Foreskin fibroblast (primary cell): ENCODE measurements at places on chromosomes 2 and 18.

DNA sequence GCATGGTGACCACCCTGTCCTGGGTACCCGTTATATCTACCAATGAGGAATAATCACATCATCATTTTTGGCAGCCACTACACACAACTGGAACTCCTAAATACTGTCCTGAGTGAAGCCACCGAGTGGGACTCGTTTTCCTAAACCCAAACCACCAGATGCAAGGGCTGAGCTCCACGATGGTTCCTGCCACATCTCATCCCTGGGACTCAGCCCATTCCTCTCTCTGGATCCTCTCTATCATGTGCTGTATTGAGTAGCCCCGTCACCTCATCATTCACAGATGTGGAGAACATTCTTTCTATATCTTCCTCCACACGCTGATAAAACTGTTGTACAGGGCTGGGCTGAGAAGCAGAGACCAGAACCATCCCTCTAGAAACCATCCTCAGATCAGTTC lies 79.4 kb upstream of the SMAD7 start:
- no peak for DNase-seq

DNA sequence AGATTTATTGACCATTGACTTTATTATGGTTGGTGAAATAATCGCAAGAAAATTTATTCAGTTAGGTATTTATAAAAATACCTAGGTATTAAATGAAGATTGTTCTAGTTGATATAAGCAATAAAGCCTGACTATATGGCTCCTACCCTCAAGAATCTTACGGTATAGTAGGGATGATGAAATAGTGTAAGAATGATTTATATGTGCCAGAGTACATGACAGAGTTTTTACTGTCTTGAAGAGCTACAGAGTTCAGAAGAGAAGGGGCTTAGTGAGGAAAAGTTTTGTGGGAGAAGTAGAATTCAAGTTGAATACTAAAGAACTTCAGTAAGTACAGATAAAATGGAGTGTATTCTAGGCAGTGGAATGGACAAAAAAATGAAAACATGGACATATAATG lies 9.7 kb downstream of the CREB1 start:
- DNase-seq, result no peak

- DNase-seq, result no peak
Observed at GRCh38 chr2:88091943-88092342, 24.3 kb downstream of the SMYD1 start.

DNA sequence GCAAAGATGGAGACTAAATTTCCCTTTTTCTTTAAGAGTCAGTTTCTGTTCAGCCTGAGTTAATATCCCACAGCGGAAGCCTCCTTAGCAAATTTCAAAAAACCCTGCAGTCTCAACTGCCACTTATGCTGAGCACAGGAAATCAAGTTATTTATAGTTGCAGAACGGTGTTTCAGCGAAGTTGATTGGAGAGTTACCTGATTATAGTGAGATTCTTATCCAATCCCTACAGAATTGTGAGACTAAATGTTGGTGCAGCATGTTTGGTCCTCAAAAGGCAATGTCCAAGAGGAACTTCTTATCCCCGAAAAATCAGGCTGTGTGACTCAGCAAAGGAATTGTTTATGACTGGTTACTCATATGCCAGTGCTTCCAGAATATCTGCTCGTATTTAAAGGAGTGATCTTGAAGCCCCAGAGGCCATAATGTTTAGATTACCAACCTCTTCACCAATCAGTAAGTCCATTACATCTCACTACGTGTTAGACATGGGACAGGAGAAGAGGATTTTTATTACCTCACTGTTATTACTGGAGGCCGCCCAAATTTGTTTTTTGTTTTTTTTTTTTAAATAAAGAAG lies 67.9 kb downstream of the LRRFIP1 start:
- peak; percentile 91 for DNase-seq

- peak; percentile 74 for DNase-seq
Observed at GRCh38 chr18:73923866-73924265, 223.8 kb downstream of the FBXO15 start.

DNA sequence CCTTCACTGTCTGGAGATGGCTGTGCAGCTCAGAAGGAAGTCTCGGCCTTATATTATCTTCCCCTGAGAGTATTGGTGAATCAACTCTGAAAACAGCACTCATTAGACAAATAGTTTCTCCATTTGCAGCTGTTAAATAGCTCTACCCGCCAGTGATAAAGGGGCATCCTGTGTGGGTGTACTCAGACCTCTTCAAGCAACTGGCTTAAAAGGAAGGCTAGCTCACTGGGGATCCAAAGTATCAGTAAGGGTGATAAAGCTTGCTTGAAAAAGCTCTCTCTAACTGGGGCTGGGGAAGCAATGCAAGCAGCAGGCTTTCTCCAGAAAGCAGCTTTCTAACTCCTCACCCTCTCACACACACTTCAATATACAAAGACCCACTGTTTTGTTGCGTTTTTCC lies 64.9 kb upstream of the PSMD14 start:
- DNase-seq, result no peak

- no peak for DNase-seq
Observed at GRCh38 chr2:200765995-200766660, 45.6 kb upstream of the BZW1 start.

GRCh38 chr2:231483398-231484329 lies 19.4 kb upstream of the NCL start:
- no peak for DNase-seq

- DNase-seq, result peak; percentile 96
Observed at GRCh38 chr2:675982-676646, 1.1 kb downstream of the TMEM18 start.

GRCh38 chr2:231228223-231228622 lies 29.8 kb downstream of the ARMC9 start:
- DNase-seq, result no peak

DNA sequence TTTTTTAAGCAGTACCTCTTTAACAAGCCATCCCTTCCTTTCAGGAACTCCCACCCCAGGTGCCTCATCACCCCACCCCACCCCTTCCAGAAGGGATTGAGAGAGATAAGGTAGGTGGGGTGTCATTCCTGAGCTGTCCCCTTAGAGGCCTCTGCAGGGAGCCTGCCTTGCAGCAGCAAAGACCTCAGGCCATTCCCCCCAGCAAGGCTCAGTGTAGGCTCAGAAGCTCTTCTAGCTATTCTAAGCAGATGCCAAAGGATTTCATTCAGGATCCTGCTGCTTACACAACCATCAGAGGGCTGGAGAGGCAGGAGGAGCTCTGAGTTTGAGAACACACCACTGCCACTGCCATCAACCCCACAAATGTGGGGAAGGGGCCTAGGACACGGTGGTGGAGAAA lies 5.8 kb upstream of the FIGLA start:
- DNase-seq, result no peak

GRCh38 chr2:47323009-47323821 lies 79.7 kb upstream of the MSH2 start:
- DNase-seq, result peak; percentile 55

- DNase-seq, result peak; percentile 58
Observed at GRCh38 chr2:63736354-63736753, 105.3 kb upstream of the UGP2 start.

DNA sequence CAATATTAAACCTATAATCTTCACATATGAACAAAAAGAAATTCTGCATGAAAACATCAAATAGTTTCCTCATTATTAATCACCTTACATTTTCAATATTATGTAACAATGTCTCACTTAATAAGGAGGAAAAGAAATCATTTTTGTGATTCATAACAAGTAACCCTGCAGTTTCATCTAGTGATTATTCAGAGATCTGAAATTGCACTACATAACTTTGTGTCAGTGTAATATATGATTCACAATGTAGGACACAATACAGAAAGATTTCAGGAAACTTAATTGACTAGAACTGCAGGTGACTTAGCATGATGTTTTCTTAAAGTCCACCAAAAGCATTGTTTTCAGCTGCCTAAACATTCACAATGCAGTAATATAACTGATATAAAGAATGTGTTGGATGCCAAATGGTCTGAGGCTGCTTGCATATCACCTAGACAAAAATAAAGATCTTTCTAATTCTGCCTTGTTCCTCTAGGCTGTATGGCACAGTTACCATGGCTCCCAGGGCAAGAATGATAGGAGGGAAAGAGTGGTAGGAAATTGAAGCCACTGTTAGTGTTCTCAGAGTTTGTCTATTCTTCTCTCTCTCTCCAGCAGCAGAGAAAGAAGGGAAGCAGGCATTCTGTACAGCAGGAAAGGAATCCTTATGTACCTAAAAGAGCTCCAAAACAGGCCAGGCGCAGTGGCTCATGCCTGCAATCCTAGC lies 366.6 kb downstream of the FSIP2 start:
- DNase-seq, result no peak

DNA sequence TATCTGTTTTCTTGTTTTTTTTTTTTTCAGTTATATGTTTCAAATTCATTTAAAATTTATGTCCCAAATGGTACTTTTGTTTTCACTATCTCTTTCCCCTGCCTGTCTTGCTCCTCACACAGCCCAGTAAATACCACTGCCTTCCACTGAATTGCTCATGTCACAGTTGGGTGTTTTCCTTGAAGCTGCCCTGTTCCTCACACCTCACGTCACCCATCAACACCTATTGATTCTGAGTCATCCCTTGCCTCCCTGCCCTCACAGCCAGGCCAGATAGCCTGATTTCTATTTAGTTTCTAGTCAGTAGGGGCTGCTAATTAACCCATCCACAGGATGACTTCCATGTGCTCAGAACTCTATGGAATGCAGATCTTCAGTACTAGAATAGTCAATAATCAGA lies 25.3 kb downstream of the FSHR start:
- no peak for DNase-seq

GRCh38 chr18:13436576-13436975 lies 218.0 kb downstream of the LDLRAD4 start:
- no peak for DNase-seq

- DNase-seq, result no peak
Observed at GRCh38 chr2:171509945-171510731, 12.1 kb upstream of the CYBRD1 start.

- no peak for DNase-seq
Observed at GRCh38 chr2:65161551-65162100, 31.7 kb upstream of the RAB1A start.

GRCh38 chr2:2879071-2879470 lies 498.5 kb downstream of the EIPR1 start:
- DNase-seq, result no peak

DNA sequence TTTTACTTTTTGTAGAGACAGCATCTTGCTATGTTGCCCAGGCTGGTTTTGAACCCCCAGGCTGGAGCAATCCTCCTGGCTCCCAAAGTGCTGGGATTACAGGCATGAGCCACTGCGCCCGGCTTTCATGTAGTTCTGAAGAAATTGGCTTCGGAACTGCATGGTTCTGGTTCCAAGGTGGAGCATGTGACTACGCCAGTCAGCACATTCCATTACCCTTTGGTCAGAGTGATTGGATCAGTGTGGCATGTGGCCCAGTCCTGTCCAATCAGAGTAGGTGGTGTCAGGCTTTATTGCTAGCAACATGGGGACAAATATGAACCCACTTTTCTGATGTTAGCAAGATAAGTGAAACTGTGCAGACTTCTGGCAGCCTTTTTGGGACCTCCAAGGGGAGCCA lies 16.3 kb upstream of the ATOH8 start:
- DNase-seq, result peak; percentile 96

- DNase-seq, result no peak
Observed at GRCh38 chr2:165371356-165371755, 98.1 kb upstream of the CSRNP3 start.

DNA sequence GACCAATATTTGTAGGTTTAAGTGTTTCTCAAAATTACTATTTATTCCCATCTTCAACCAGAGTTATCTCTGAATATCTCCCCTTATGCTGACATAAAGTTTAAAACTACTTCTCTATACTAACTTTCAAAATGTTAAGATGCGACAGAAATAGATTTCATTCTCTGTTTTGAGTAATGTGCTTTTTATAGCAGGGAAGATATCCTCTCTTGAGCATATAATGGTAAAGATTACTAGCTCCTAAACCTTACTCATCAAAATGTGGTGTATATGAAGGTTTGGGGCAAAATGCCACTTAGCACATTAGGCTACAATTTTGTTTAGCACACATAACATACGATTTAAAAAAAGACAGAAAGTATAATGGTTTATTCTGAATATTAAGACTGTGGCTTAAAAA lies 54.4 kb downstream of the CWC22 start:
- no peak for DNase-seq

GRCh38 chr2:105627534-105627933 lies 117.2 kb upstream of the NCK2 start:
- DNase-seq, result no peak

- no peak for DNase-seq
Observed at GRCh38 chr2:149089068-149089467, 50.6 kb downstream of the LYPD6B start.

GRCh38 chr18:21853016-21853415 lies 112.4 kb downstream of the MIB1 start:
- peak; percentile 30 for DNase-seq

GRCh38 chr2:20149703-20150030 lies 75.3 kb downstream of the SDC1 start:
- DNase-seq, result no peak

- no peak for DNase-seq
Observed at GRCh38 chr2:73593680-73594079, 48.5 kb downstream of the NAT8 start.

- DNase-seq, result peak; percentile 7
Observed at GRCh38 chr2:174902506-174903263, 102.5 kb downstream of the CHN1 start.

DNA sequence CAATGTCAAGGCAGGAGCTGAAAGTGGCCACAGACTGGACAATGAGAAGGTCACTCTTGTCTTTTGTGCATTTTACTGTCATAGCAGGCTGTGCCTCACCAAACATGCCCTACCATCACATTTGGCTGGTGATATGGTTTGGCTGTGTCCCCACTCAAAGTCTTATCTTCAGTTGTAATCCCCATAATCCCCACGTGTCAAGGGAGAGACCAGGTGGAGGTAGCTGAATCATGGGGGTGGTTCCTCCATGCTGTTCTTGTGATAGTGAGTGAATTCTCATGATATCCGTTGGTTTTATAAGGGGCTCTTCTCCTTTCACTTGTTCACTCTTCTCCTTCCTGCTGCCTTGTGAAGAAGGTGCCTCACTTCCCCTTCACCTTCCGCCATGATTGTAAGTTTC lies 49.6 kb upstream of the STPG4 start:
- DNase-seq, result no peak

DNA sequence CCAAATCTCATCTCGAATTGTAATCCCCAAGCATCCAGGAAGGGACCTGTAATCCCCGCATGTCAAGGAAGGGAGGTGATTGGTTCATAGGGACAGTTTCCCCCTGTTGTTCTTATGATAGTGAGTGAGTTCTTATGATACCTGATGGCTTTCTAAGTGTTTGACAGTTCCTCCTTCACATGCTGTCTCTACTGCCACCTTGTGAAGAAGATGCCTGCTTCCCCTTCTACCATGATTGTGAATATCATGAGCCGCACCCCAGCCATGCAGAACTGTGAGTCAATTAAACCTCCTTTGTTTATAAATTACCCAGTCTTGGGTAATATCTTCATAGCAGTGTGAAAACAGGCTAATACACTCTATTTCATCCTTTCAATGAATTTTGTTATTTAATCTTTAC lies 446.7 kb downstream of the RNF144A start:
- DNase-seq, result no peak

DNA sequence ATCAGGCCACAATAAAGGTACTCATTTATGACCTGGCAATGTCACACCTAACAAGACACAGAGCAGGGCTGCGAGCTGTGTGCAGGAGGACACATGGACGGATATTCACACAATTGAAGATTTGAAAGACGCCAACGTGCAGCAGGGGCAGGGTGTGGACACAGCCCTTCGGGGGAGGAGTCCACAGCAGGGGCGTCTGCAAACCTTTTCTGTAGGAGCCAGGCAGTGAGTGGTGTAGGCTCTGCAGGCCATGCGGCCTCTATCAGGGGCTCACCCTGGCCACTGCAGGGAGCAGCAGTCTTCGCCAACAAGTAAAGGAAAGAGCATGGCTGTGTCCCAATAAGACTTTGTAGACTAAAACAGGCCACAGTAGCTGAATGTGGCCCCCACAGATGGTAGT lies 125.7 kb upstream of the SNTG2 start:
- no peak for DNase-seq

GRCh38 chr2:100243631-100244030 lies 78.7 kb downstream of the LONRF2 start:
- no peak for DNase-seq
